ENCODE measurements at places on chromosomes 12 and 14.

DNA sequence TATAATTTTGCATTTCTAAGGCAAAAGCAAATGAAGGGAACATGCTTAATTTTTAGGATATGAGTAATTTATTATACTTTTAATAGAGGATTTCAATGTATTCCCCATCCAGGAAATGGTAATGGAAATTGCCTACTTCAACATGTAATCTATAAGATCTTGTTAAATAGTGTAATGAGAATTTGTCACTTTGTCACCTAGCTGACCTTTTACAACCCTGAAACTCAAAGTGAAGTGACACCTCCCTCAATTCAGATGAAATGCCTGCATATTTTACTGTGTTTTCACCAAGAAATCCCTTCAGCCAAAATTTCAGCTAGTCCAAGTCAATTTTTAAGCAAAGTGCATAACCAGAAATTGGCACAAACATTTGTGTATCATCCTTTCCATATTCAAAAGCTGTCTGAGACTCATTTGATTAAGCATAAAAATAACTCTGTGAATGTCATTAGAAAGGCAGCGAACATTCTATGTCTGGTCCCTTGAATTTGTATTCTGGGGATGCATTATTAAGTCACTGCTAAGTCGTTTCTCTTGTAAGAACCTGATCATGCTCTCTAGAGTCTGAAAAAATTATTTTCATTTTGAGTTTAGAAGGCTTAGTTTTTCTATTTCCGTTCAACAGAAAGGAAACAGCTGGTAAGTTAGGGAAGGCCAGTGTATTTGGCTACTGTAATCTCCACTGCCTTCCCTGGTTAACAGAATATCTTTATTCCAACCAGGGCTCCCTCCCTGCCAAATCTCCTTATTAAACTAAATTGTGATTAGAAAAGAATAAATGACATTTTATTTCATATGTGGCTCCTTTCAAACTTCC lies 100.8 kb downstream of the IGF1 start:
- no peak for DNase-seq

DNA sequence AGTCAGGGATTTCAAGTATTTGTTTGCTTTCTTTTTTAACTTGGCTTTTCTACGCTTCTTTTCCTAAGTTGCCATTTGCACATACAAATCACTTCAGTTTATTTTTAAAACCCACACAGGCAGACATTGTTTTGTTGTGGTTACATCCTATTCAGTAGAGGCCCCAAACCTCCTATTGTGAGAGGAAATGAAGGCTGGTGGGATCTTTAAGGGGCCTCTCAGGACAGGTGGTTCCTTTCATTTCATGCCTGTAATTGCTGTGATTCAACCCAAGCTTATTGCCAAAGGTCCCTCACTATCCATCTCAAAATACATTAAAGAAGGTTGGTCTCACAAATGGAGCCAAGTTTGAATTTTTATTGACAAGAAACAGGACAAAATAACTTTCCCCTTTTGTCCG lies 257.1 kb downstream of the ADAMTS20 start:
- DNase-seq: no peak

GRCh38 chr14:80419769-80420168 lies 208.5 kb upstream of the DIO2 start:
- DNase-seq: no peak

DNA sequence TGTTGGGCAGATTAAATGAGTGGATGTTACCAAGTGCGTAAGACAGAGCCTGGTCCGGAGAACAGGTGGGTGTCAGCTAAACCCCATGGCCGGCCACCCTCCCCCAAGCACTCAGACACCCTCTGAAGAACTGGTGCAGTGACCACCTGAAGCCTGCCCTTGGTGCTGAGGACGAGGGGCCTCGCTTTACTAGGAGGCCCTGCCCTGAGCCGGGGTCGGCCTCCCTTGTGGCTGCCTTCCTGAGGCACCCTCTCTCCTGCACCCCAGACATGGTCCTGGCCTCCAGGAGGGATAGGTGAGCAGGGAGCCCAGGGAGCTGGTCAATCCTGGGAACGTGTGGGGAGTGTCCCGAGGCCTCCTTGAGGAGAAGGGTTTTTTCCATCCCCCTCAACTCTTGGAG lies 4.9 kb upstream of the KIF26A start:
- DNase-seq: no peak

- no peak for DNase-seq
These were observed 36.2 kb downstream of the ANAPC7 start for GRCh38 chr12:110367181-110367864.

- DNase-seq: no peak
These were observed 29.8 kb downstream of the ZFYVE21 start for GRCh38 chr14:103745424-103745823.

Data from vagina (tissue), 2 donors.